ENCODE measurements at places on chromosomes 4 and X.

- DNase-seq, result no peak
Measured at GRCh38 chr4:3651267-3651845, 114.8 kb upstream of the ADRA2C start.

- no peak for DNase-seq
Measured at GRCh38 chr4:11529625-11530201, 101.0 kb upstream of the HS3ST1 start.

- DNase-seq, result peak; percentile 19
Measured at GRCh38 chr4:3675251-3676115, 90.7 kb upstream of the ADRA2C start.

DNA sequence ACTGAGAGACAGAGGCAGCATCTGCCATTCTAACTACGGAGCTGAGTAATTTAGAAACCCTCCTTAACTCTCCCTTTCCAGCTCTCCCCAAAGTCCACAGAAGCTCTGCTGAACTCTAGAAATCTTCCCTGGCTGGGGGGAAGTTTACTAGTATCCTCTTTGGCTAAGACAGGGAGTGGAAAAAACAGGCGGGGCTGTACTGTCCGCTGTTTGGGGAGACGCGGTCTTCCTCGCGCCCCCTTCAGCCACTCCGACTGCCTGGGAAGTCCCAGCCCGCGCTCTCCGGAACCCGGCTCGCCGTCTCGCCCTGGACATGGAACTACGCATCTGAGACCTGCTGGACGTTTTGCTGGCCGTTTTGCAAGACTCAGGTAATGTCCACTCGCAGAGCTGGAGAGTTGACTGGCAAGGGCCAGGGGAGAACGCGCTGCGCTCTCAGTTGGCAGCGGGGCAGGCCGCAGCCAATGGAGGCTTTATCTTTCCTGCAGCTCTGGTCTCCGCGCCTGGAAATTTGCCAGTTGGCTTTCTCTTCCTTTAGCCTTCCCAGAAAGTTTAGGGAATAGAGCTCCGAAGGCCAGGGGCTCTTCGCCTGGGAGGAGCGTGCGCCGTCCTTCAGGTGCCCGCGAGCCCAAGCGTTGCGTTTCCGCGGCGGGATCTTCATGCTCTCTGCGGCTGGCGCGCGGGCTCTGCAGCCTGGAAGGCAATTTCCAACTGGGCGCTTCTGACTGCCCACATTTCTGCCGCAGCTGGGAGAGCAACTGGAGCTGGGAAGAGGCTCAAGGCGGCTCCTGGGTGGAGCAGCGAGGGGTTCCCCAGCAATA lies 892 bp downstream of the IL1RAPL2 start:
- peak; percentile 48 for DNase-seq

- DNase-seq, result no peak
Measured at GRCh38 chr4:8555716-8556115, 24.5 kb upstream of the GPR78 start.

DNA sequence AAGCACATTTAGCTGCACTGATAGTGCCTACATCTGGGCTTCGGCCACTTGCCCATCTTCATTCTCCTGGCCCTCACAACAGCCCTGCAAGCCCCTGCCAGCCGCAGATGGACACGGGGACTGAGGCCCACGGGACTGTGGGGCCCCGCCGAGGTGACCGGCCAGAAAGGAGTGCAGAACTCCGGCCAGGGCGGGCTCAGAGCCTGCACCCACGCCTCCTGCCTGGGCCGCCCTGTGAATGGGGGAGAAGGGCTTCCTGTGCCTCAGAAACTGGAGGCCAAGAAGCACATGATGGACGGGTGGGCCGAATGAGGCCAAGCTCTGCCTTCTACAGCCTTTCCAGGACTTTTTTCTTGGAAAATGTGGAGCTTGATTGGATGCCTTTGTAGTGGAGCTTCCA lies 35.7 kb upstream of the HGFAC start:
- DNase-seq, result peak; percentile 54

DNA sequence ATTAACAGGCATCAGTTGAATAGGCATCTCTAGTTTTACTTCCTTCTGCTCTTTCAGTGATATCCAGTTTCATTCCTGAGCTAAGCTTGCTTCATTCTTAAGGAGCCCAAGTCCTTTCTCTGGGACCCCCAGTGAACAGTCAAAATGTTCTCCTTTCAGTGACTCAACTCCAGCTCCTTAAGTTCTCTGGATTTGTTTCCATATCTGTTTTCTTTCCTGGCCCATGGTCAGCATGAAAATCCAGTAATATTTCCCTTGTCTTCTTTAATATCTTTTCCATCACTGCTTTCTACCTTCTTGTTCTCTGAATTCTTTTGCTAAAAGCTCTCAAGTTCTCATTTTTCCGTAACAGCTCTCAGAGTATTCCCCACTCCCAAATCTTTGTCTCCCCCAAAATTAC lies 25.5 kb downstream of the ADGRL3 start:
- DNase-seq, result no peak

DNA sequence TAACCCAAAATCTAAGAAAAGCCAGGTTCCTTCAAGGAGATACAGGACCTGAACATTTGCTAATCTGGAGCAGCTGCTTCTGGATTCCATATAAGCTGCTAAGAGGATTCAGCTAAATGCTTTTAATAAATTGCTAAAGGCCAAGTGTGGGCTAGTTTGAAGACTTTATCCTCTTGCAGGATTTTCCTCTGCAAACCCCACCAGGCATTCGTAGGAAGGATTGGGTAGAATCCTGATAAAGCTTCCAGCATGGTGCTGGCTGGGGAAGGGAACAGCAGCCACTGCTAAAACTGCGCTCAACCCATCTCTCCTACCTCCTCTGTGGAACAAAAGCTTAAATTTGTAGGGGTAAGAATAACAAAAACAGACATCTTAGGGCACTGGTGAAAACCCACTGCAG lies 61.3 kb upstream of the TAB3 start:
- no peak for DNase-seq

GRCh38 chrX:154381271-154381670 lies 2.2 kb downstream of the EMD start:
- DNase-seq, result no peak

DNA sequence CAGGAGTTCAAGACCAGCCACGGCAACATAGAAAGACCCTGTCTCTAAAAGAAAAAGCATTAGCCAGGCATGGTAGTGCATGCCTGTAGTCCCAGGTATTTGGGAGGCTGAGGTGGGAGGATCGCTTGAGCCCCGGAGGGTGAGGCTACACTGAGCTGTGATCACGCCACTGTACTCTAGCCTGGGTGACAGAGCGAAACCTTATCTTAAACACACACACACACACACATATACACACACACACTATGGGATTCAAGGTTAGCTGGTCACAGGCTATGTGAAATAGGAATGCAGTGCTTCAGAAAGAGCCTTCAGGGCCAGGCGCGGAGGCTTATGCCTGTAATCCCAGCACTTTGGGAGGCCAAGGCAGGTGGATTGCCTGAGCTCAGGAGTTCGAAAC lies 23.5 kb downstream of the NLGN3 start:
- no peak for DNase-seq

GRCh38 chrX:13797512-13797911 lies 19.4 kb downstream of the GPM6B start:
- no peak for DNase-seq

GRCh38 chr4:110287130-110287529 lies 88.7 kb upstream of the ELOVL6 start:
- DNase-seq, result peak; percentile 32

- peak; percentile 84 for DNase-seq
Measured at GRCh38 chr4:26861434-26862186, 969 bp downstream of the STIM2 start.

DNA sequence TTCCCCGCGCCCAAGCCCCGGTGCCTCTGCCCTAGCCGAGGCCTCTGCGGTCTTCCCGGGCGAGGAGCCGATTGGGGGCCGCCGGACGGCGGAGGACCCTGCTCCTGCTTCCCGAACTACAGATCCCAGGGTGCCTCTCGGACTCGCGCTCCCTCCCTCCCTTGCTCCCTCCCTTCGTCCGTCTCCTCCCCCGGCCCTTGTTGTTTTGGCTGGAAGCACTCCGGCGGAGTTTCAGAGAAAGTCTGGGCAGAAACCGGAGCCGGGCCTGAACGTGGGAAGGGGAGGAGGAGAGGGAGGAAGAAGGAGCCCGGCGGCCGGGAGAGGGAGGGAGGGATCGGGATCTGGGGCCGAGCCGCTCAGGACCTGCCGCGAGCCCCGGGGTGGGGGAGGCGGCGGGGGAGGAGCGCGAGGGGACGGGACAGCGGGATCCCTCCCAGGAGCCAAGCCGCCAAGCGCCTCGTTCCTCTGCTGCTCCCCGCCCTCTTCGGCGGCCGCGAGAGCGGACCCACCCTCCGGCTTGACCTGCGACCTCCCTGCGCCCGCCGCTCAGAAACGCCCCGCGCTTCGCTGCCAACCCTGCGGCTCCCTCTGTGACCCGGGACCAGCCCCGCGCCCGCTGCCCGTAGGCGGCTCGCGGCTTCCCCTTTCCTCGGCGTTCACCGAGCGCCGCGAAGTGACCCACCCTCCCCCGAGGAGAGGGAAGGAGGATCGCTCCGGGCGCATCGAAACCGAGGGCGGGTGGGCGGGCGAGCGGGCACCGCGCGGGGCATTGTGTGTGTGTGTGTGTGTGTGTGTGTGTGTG lies 496 bp upstream of the GAB1 start:
- peak; percentile 97 for DNase-seq

- DNase-seq, result no peak
Measured at GRCh38 chr4:148749403-148749802, 307.2 kb upstream of the NR3C2 start.

- DNase-seq, result no peak
Measured at GRCh38 chr4:63214076-63214475, 1195.2 kb downstream of the TECRL start.

GRCh38 chrX:31551913-31552312 lies 480.1 kb upstream of the FTHL17 start:
- no peak for DNase-seq

GRCh38 chr4:149765630-149766029 lies 50.0 kb downstream of the IQCM start:
- DNase-seq, result no peak

DNA sequence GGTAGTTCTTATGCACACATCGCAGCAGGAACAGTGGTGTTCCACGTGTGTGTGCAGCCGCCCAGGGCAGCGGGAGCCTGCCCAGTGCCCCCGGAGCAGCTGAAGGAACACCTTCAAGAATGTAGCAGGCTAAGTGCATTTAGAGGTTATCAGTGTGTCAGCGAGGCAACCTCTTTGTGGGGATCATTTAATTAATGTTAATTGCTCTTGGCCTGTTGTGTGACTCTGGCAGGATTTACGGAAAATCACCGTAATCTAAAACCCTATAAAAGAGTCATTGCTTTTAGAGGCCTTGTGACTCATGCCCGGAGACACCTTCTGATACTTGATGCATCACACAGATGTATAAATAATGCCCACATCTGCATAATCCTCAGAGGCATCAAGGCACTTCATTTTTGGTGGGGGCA lies 47.3 kb upstream of the GATB start:
- no peak for DNase-seq

DNA sequence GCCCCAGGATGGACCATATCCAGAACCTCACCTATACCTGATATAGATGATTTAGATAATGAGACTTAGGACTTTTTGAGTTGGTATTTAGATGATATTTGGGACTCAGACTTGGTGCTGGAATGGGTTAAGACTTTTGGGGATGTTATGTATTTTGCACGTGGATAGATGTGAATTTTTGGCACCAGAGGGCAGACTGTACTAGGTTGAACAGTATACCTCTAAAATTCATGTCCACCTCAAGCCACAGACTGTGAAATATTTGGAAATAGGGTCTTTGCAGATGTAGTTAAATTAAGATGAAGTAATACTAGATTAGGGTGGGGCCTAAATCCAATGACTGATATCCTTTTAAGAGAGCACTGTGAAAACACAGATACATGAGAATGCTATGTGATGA lies 15.6 kb downstream of the RBM41 start:
- no peak for DNase-seq

DNA sequence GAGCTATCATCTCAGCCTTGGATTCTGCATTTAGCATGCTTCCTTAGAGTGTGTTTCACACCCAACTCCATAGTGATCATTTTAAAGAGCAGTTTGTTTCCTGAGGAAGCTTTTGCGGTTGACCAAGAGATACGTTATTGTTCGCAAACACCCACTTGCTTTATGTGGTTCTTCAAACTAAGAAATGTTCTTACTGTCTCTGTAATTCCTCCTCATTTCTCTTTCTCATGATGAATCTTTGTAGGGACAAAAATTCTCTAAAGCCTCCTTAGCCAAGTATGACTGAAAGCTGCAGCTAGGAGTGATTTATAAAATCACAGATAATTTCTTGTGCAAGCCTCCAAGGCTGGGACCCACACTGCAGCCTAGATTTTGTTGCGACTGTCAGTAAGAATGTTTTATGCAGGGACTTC lies 10.0 kb downstream of the TNIP3 start:
- no peak for DNase-seq

DNA sequence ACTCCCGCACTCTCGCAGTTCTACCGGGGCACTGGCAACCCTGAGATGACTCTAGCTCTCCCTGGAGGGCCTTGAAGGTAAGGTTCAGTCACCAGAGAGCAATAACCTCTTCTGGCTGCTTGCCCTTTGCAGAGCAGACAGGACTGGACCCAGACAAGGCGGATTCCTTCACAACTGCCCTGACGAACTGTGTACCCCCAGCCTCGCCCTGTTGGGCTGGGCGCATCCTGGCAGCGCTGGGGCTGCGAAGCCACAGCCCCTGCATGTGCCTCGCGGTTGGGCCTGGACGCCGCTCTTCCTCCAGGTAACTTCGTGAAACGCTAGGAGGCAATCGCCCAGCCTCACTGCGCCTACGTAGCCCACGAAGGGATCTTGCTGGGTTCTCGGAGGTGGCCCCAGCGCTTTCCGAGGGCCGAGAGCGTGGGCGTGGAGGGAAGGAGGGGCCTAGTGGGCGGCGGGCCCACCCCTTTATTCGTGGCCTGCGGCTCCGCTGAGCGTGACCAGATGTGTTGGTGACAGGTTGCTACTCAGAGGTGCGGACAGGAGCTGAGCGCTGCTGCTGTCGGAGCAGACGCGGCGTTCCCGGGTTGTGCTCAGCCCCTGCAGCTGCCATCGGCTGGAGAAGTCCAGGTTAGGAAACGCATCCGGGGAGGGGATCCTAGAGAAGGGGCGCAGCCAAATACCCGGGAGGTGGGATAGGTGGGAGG lies 1.9 kb upstream of the MAMLD1 start:
- peak; percentile 31 for DNase-seq

- no peak for DNase-seq
Measured at GRCh38 chr4:8385611-8386010, 54.9 kb downstream of the ACOX3 start.

- no peak for DNase-seq
Measured at GRCh38 chr4:17058536-17058915, 160.1 kb upstream of the LDB2 start.

- DNase-seq, result no peak
Measured at GRCh38 chr4:87006426-87006675, 71.5 kb downstream of the AFF1 start.

- no peak for DNase-seq
Measured at GRCh38 chr4:26589705-26590104, 5.8 kb downstream of the TBC1D19 start.

GRCh38 chr4:119664168-119664907 lies 35.7 kb upstream of the PDE5A start:
- DNase-seq, result no peak

- no peak for DNase-seq
Measured at GRCh38 chr4:5206016-5206790, 154.9 kb downstream of the STK32B start.

- DNase-seq, result no peak
Measured at GRCh38 chrX:74656079-74656745, 41.8 kb upstream of the RLIM start.

- no peak for DNase-seq
Measured at GRCh38 chr4:69092980-69093568, 3.2 kb upstream of the UGT2B7 start.
